ENCODE measurements at places on chromosomes 5 and 9. TPM values are rescaled to one million over a fixed set of nuclear protein-coding genes. Genes with fewer than 3 reads are reported as not detected.

The STC2 gene
- total RNA-seq: 58.7 TPM

DNA sequence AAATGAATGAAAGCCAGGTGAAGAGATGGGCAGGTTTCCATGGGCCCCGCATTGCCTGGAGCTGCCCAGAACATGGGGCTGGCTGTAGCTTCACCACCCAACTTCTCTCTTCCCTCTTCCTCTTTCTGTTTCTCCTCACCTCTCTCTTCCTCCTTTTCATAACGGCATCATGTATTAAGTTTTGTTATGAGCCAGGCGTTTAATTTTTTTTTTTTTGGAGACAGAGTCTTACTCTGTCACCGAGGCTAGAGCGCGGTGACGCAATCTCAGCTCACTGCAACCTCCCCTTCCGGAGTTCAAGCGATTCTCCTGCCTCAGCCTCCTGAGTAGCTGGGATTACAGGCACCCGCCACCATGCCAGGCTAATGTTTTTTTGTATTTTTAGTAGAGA lies 13.0 kb upstream of the SPINK4 start:
- peak; percentile 58 for ATAC-seq

GRCh38 chr5:168238463-168238862 lies 53.0 kb upstream of the WWC1 start:
- no peak for ATAC-seq

GRCh38 chr5:158264264-158264663 lies 405.3 kb upstream of the CLINT1 start:
- ATAC-seq: no peak

DNA sequence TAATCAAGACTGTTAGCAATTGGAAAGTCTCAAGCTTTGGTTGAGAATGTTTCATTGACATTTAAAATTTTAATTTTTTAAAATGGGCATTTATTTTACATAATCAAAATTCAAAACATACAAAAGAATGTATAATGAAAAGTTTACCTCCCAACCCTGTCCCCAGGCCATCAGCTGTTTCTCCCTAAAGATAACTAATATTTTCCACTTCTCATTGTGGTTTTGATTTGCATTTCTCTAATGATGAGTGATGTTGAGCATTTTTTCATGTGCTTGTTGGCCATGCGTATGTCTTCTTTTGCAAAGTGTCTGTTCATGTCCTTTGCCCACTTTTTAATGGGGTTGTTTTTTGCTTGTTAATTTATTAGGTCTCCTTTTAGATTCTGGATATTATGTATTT lies 11.4 kb upstream of the MACIR start:
- no peak for ATAC-seq

GRCh38 chr5:90792725-90793124 lies 234.1 kb downstream of the ADGRV1 start:
- ATAC-seq: no peak

The FOCAD gene
- 28.2 TPM for total RNA-seq

- no peak for ATAC-seq
These were observed 44.1 kb downstream of the KCNV2 start for GRCh38 chr9:2761424-2761823.

- ATAC-seq: no peak
These were observed 59.5 kb downstream of the FAM114A2 start for GRCh38 chr5:153979028-153979783.

DNA sequence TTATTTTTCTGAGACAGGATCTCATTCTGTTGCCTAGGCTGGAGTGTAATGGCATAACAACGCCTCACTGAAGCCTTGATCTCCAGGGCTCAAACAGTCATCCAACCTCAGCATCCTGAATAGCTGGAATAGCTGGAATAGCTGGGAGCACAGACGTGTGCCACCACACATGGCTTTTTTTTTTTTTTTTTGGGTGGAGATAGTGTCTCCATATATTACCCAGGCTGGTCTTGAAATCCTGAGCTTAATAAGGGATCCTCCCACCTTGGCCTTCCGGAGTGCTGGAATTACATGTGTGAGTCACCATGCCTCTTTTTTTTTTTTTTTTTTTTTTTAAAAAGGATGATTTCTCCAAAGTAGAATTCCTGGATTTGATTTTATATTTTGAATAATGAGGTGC lies 60.7 kb downstream of the NSD1 start:
- ATAC-seq: peak; percentile 78

DNA sequence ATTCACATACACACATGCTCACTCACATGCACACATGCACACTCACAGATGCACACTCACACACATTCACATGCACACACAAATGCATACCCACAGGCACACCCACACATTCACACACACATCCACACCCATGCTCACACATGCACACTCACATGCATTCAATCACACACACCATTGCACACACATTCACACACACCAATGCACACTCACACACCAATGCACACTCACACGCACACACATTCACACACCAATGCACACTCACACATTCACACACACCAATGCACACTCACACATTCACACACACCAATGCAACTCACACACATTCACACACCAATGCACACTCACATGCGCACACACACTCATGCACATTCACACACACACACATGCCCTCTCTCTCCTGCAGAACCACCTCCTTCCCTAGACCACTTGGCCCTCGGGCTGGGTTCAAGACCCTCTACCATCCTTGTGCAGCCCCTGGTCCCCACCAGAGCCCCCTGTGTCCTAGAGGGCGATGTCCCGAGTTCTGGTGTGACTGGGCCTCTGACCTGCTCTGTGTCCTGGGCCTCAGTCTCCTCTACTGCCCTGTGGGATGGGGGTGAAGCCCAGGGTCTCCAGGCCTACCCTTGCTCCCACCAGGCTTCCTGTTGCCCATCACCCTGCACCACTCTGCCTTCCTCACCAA lies 139.0 kb downstream of the OLFM1 start:
- no peak for ATAC-seq

The GABRB2 gene
- total RNA-seq: 17.3 TPM

The IL33 gene
- 76.6 TPM for total RNA-seq

Measured in gastroesophageal sphincter (tissue), 4 donors.